Sigmoid colon (tissue), 7 donors: ENCODE measurements at places on chromosomes 6 and 20.

- DNase-seq = no peak
These were observed 523 bp upstream of the COX7A2 start for GRCh38 chr6:75244063-75244584.

- DNase-seq = no peak
These were observed 20.9 kb upstream of the EPM2A start for GRCh38 chr6:145756170-145756662.

- no peak for DNase-seq
These were observed 31.0 kb upstream of the CLDN20 start for GRCh38 chr6:155232848-155233247.

DNA sequence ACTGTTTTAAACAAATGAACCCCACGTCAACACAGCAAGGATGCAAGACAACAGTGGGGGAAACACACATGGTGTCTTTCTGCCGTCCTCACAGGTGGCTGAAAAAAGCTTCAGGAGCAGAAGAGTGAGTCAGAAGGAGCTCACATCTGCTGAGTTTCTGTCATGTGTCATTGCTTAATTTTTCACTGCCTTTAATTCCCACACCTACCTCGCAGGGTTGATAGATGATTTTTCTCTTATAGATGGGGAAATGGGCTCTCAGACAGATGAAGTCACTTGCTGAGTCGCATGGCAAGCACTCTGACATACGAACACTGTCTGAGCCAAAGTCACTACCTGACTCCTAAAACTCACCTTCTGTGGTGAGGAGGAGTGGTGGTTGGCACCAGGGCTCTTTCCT is 28.3 kb upstream of the CARMIL1 start:
- no peak for DNase-seq
